ENCODE measurements at places on chromosomes 13 and 19. TPM values are rescaled to one million over a fixed set of nuclear protein-coding genes. Genes with fewer than 3 reads are reported as not detected.

Gene ZNF714
- 12.5 TPM for total RNA-seq

DNA sequence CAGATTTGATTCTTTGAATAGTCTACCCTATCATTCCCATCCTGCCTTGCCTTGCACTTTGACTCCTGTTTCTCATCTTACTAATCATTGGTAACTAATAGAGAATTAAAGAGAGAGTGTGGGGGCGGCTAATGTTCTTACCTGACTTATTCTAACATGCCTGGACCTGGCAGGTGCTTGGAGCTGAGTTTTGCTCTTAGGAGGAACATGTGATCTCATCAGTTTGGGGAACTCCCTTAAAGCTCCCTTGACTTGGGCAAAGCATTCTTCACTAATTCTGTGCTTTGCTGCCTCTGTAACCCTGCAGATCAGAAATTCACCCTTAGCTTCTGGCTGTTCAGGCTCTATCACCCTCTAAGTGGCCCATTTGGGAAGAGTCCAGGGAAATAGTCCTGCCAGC is 861.1 kb downstream of the GPC5 start:
- DNase-seq: no peak

DNA sequence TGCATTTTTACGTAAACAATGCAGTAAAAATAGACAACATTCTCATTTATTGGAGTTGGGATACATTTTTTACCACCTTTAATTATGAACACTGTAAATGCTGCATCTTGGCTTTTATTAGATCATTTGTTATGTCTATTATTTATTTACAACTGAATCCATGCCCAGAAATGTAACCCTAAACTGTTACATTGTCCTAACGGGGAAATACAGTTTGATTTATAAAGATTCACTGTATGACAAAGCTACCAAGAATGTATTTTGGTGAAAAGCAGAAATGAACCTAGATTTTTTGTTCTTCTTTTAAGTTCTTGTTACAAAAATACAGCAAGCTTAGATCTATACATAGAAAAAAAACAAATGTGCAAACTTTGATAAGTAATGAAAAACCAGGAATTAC is 1.1 kb downstream of the METTL21C start:
- no peak for DNase-seq

Gene SIGLEC12
- total RNA-seq: 0.50 TPM

- DNase-seq: no peak
Observed at GRCh38 chr19:29260477-29261317, 47.7 kb upstream of the UQCRFS1 start.

Gene ZNF726
- total RNA-seq: 4.8 TPM

Data from natural killer cell (primary cell).